ENCODE measurements at places on chromosomes 11 and 22.
A peak's percentile ranks its signal among the peaks of the same experiment; 100 is the strongest.

- DNase-seq, result no peak
These were observed 78.5 kb downstream of the CYP2R1 start for GRCh38 chr11:14813516-14813915.

GRCh38 chr11:34104680-34105078, 750 bp upstream of the NAT10 start:
- no peak for DNase-seq

DNA sequence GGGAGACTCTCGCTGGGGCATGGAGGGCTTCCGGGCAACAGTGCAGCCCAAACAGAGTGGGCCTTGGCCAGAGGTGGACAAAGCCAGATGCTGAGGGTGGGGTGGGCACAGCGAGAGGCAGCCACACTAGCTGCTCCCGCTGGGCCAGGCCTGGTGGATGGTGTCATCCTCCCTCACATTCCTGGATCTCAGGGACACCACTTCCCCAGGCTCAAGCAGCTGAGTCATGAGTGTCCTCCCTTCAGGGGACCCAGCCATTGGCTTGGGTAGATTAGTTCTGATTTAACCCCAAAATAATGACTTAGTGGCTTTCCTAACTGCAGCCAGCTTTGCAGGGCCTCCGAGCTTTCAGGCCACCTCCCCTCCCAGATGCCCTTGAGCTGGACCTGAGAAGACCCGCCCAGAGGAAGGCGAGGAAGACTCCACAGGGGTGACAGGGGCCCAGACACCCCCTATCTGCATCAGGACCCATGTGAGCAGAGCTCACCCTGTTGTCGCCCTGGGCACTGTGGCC, 25.9 kb upstream of the WNT7B start:
- no peak for DNase-seq

DNA sequence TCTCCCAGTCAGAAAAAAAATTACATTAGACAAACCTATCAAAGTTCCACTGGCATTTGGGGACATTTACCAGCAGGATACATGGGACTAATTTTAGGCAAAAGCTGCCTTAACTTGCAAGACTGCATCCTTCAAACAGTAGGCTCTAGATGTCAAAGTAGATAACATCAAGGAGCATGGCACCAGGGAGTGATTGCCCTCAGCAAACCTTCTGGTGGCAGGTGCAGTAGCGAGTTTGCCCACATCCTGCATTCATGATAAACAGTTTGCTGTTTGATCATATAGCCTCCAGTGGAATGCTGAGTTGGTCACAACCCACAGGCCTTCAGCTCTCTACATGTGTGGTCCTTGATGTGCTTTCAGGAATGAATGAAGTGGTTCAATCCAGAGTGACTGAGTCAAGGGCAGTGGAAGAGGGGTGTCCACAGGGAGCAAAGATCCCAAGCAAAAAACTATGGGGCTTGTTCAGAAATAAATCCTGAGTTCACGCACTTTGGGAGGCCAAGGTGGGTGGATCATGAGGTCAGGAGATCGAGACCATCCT, 12.0 kb downstream of the SCGB1D2 start:
- DNase-seq, result no peak

- DNase-seq, result no peak
These were observed 50.1 kb downstream of the RELT start for GRCh38 chr11:73426219-73426850.

DNA sequence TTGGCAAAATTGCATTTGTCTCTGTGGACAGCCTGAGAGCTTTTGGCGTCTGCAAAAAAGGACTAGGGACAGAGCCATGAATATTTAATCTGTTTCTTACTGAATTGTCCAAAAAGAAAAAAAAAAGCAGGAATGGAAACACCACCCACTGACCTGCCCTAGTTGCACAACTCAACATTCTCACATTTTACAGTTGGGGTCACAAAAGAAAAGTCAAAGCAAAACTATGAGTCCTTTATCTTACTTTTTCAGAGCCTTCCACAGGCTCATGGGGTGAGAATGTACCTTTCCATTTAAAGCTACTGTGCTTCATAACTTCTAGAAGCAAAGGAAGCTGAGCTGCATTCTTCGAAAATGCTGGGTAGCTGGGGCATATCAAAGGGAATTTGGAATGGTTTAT, 225.7 kb downstream of the FAM76B start:
- no peak for DNase-seq

DNA sequence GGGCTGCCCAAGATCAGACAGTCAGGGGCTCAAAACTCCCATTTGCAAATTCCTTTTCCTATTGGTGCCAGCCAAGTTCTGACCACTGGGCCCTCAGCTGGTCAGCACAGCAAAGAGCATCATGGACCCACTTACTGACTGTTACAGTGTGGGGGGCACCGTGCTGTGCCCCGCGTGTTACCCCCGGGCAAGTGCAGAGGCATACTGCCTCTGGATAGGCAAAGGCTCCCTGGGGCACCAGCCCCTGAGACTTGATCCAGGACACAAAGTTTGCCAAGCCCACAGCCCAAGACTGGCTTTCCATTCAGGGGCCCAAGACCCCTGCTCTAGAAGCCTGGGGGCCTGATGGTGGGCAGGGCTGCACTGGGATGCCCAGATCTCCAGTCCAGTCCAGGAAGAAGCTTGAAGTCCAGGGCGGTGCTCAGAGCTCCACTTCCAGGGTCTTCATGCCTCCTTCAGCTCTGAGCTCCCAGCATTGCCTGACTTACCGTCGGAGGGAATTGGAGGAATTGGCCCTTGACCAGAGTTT, 6.6 kb downstream of the LRRC32 start:
- DNase-seq, result no peak

- DNase-seq, result no peak
These were observed 10.4 kb downstream of the PACSIN2 start for GRCh38 chr22:43004362-43005035.

DNA sequence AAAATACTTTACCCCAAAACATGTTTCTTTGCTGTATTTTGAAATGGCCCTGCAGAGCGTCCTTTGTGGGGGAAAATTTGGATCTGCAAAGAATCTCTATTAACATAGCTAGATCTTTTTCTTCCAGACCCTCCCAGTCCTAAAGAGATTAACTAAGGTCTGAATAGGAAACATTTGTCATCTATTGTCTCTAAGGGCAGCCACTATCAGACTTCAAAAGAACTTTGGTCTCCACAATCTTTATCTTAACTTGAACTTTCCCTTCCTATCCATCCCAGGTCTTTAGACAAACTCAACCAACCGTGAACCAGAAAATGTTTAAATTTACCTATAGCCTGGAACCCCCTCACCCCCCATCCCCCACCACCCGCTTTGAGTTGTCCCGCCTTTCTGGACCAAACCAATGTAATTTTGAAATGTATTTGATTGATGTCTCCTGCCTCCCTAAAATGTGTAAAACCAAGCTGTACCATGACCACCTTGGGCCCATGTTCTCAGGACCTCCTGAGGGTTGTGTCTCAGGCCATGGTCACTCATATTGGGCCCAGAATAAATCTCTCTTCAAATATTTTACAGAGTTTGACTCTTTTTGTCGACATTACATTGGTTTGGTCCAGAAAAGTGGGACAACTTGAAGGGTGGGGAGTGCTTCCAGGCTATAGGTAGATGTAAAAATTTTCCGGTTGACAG, 3.5 kb upstream of the KRTAP5-9 start:
- no peak for DNase-seq

- DNase-seq, result no peak
These were observed 38.9 kb upstream of the EED start for GRCh38 chr11:86205421-86206336.

DNA sequence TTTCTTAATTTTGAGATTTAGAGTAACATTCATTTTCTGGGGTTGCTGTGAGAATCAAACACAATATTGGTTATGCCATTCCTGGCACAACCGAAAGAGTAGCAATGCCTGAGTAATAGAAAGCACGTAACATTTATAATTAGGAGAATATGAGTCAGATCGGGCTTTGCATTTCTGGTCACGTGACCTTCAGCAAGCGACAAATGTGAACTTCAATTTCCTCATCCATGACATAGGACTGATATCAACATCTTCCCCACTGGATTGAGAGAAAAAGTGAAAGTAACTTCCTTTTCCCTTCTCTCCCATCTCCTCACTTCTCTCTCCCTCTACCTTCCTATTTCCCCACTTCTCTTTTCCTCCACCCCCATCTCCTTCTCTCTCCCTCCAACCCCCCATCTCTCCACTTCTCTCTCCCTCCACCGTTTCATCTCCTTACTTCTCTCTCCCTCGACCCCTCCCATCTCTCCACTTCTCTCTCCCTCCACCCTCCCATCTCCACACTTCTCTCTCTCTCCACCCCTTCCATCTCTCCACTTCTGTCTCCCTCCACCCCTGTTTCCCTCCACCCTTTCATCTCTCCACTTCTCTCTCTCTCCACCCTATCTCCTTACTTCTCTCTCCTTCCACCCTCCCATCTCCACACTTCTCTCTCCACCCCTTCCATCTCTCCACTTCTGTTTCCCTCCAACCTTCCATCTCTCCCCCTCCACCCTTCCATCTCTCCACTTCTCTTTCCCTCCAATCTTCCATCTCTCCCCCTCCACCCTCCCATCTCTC, 33.5 kb upstream of the CAT start:
- no peak for DNase-seq

DNA sequence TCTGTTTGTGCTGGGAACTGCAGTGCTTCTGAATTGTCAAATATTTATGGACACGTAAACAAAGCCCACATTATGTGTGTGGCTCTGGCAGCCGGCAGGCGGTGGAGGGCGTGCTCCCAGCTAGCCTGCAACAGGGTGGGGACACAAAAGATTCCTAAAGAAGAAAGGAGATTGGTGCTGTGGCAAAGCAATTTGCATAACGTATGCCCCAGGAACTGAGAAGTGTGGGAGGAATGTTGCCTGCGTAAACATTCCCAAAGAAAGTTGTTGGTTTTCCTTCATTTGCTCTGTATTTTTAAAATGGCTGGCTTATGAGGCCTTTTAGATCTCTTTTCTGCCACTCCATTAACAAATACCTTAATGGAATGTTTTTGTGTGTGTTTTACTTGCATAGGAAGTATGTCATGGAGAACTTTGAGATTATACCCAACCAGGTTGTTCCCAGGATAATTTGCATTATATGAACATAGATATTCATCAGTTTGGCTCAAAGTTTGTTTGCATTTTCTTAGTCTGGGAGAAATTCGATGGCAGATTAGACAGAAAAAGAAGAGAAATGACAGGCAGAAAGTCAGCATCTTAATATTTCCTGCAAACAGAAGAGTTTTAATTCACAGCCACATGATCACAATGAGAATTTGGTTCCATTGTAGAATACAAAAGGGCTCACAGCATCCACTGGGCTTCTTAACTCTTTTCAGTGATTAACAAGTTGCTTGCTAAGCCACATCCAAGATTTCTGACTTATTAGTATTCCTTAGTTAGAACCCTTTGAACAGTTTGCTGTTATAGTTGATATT, 41.8 kb upstream of the DLAT start:
- peak; percentile 80 for DNase-seq

- DNase-seq, result no peak
These were observed 241.5 kb downstream of the DDX10 start for GRCh38 chr11:108906329-108906728.

- no peak for DNase-seq
These were observed 21.0 kb downstream of the RPL3 start for GRCh38 chr22:39298241-39298987.

GRCh38 chr11:93225662-93226061, 27.9 kb upstream of the SLC36A4 start:
- DNase-seq, result no peak

DNA sequence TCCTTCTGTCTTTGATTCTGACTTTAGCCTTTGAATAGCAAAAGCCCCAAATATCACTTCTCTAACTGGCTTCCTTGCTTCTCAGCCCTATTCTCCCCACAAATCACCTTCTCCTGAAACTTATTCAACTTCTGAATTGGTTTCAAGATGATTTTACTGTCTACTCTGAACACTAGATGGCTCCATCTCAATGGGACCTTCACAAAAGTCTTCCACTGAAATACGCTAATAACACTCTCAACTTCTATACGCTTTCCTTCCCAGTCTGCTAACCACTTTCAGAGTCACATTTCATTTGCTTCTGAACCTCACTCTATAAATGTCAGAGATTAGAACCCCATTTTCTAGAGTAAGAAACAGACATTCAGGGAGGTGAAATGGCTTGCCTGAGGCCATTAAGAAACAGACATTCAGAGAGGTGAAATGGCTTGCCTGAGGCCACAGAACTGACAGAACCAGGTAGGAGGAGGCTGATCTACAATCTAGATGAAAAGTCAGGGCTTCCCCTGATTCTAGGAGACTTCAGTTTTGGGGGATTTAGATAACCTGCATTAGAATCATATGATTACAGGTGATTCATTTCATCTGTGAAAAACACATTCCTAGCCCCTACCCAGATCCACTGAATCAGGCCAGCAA, 20.6 kb downstream of the MORC2 start:
- DNase-seq, result no peak

GRCh38 chr11:3669742-3670183, 1.4 kb downstream of the CHRNA10 start:
- DNase-seq, result no peak

DNA sequence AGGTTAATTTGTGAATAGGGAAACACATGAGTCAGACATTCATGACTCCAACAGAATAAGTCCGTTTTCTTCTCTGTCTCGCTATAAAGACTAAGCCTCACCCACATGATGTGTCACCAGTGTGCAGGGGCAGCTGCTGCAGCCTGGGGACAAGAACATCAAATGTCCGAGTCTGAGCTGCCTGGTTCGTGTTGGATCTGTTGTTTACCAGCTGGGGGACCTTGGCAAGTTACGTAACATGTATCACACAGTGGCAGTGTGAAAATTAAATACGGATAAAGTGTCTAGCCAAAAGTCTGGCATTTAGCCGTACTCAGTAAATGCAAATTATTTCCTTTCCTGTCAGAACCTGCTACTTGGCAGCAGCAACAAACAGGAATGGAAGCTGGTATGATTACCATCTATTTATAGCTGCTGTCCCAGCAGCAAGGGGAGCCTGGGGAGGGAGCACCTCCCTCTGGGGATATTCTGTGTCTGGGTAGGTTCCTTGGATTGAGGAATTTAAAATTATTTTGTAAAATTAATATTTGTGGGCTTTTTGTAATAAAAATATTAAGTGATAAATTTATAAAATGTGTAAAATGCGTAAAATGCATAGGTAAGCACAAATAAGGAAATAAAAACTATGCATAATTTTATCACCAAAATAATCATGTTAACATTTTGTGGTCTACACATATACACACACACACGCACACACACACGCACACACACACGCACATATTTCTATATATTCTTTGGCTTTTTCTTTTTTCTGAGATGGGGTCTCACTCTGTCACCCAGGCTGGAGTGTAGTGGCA, 1.3 kb upstream of the CLDN25 start:
- DNase-seq, result no peak

DNA sequence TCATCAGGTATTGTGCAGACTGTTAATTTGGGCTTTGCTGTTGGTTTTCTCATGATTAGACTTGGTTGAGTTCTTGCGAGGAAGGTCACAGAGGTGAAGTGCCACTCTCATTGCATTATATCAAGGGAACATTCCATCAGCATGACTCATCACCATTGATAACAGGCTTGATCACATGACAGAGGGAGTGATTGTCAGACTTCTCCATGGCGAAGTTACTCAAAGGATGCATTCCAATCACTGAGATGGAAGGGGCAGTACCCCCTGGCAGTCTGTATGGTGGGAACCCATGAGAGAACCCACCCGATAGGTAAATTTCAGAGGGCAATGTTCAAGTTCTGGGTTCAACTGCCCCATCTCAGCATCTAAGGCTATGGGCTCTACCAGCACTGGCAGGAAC, 19.4 kb upstream of the P2RY2 start:
- DNase-seq, result no peak

GRCh38 chr11:87174870-87175269, 137.1 kb downstream of the TMEM135 start:
- DNase-seq, result no peak
